ENCODE measurements at places on chromosomes 2 and 18.

GRCh38 chr18:71398531-71398930 is 1109.7 kb downstream of the SOCS6 start:
- DNase-seq = peak; percentile 36

GRCh38 chr2:234135750-234136221 is 85.3 kb downstream of the SPP2 start:
- DNase-seq = no peak

DNA sequence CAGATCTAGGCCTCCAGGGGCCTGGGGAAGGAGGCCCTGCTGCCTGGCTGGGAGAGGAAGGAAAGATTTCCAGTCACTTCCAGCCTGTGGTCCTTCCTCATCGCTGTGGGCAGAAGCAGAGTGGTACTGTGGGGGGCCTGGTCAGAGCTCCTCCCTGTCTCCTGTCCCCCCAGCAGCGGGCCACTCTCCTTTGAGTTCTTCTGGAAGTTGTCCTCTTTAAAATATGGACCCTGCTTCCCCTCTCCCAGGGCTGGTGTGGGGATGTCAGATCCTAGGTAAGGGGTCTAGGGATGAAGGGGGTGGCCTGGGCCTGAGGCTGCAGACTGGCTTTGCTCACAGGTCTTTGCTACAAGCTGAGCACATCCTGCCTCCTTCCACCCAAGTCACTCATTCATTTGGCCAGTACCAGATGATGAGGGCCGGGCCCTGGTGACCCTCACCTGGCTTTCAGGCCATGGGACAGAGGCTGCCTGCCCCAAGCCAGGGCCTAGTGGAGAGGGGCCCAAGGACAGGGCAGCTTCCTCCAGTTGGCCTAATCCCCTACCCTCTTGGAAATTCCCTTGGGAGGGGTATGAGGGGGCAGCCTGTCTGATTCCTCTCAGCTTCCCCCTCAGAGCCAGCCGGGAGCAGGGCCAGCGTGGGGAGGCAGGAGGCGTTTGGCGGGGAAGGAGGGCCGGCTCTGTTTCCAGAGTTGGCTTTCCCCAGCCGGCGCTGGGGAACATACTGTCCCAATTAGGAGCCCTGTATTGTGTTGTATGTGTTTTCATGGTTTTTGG is 231.9 kb downstream of the DYSF start:
- no peak for DNase-seq

DNA sequence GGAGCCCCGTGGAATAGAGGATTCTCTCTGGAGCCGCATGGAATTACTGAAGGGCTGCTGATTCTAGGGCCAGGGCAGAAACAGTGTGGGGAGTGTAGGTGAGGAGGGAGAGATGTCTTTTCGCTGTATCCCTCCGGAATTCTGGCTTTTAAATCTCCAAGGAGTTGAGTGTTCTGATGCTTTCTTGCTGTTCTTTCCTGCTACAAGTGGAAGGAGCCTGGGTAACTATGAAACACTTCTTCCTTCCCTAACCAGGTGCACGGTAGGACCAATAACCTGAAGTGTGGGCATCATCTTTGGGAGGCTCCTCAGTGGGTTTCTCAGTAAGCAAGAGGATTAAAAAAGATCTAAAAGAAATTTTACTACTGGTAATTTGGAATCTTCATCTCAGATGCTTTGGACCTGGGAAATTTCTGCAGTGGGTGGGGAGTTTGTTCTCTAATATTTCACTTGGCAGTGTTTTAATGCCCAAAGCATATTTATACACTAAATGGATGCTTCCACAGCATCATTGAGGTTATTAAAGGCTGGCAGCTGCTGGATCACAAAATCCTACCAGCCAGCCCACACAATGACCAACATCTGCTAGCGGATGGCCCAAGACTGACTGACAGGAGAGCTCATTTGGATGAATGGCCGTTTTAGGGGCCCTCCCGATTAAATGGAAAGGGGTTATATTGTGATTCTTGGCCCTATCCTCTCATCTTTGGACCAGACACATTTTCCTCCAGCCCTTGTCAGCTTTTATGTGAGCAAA is 2.1 kb downstream of the EML6 start:
- no peak for DNase-seq

DNA sequence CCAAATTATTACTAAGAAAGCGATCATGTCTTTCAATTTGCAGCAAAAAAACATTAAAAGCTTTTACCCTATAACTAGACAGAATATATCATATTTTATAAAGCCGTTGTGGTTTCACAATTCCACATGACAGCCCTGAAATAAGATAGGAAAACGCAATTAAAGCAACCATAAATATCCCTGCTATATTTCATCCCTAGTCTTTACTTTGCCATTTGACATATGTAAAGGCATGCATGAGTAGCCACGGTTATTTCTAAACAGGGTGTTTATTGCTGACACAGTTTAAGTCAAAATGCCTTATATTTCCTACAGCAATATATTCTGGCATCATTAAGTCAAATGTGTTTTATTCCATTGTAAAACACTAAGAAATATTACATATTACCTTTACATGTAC is 239.9 kb downstream of the DSEL start:
- DNase-seq = no peak

GRCh38 chr2:46079985-46080560 is 217.1 kb upstream of the EPAS1 start:
- DNase-seq = no peak

- no peak for DNase-seq
These were observed 317.6 kb downstream of the TNS1 start for GRCh38 chr2:217685255-217685605.

Data from nucleus accumbens (tissue), 56 donors.